H1 (cell line): ENCODE measurements at places on chromosomes 2 and 18. TPM values are rescaled to one million over a fixed set of nuclear protein-coding genes. Genes with fewer than 3 reads are reported as not detected.

- H3K4me3 ChIP-seq = no peak overlapping the region
- H3K4me1 ChIP-seq = no peaks in the 10 kb centered on the region
- H3K36me3 ChIP-seq = no peaks in the 10 kb centered on the region
- H3K27me3 ChIP-seq = no peaks in the 10 kb centered on the region
Measured at GRCh38 chr2:28134262-28134812, 243.8 kb downstream of the BABAM2 start.

GRCh38 chr2:219551441-219552381 lies 7.9 kb downstream of the TMEM198 start:
- H3K27me3 ChIP-seq = peaks cover 13% of the 10 kb centered on the region
- H3K27ac ChIP-seq = no peak overlapping the region; the same call in 1 of the 2 replicates
- peak overlapping the region; percentile 61 for H3K4me3 ChIP-seq
- H3K36me3 ChIP-seq = peaks cover 3% of the 10 kb centered on the region; the same call in 1 of the 2 replicates
- H3K4me1 ChIP-seq = peaks cover 11% of the 10 kb centered on the region
- DNase-seq = no peak

Gene IGFBP2
- total RNA-seq = 322 and 326 TPM in 2 replicates

GRCh38 chr2:75560768-75561565 lies at the start of gene EVA1A:
TSS of gene EVA1A (minus strand) at chr2:75560939. CDS start at chr2:75518140, 42,799 bp downstream.
- H3K36me3 ChIP-seq = no peaks in the 10 kb centered on the region
- no peaks in the 10 kb centered on the region for H3K27me3 ChIP-seq
- H3K4me1 ChIP-seq = peaks cover 5% of the 10 kb centered on the region; the same call in 1 of the 2 replicates
- no peak within 1 kb of the TSS for H3K27ac ChIP-seq
- peak within 1 kb of the TSS; percentile 66 for H3K4me3 ChIP-seq

Gene BCL11A
- 59.3 and 61.3 TPM in 2 replicates for total RNA-seq

GRCh38 chr18:21599585-21600525 lies 649 bp downstream of the ESCO1 start:
- H3K27ac ChIP-seq = peak overlapping the region; percentile 96
- peaks cover 4% of the 10 kb centered on the region for H3K4me1 ChIP-seq
- DNase-seq = peak; percentile 83
- H3K27me3 ChIP-seq = no peaks in the 10 kb centered on the region
- peak overlapping the region; percentile 99 for H3K4me3 ChIP-seq
- H3K36me3 ChIP-seq = peaks cover under 1% of the 10 kb centered on the region; the same call in 1 of the 2 replicates

GRCh38 chr2:66595556-66595955 lies 160.6 kb downstream of the MEIS1 start:
- H3K27me3 ChIP-seq = no peaks in the 10 kb centered on the region
- no peak for DNase-seq
- H3K4me3 ChIP-seq = no peak overlapping the region
- no peaks in the 10 kb centered on the region for H3K36me3 ChIP-seq

Gene GKN2
- not detected in 2 replicates for total RNA-seq

- no peak overlapping the region for H3K4me3 ChIP-seq
- no peak for DNase-seq
- H3K36me3 ChIP-seq = no peaks in the 10 kb centered on the region
- H3K27ac ChIP-seq = no peak overlapping the region
Measured at GRCh38 chr2:205903549-205904129, 182.3 kb downstream of the INO80D start.

- H3K27me3 ChIP-seq = no peaks in the 10 kb centered on the region
- no peak for DNase-seq
- no peak overlapping the region for H3K4me3 ChIP-seq
- H3K36me3 ChIP-seq = no peaks in the 10 kb centered on the region
Measured at GRCh38 chr2:69241664-69242514, 145.1 kb downstream of the GFPT1 start.

GRCh38 chr2:159855557-159856061 lies 57.6 kb upstream of the CD302 start:
- no peaks in the 10 kb centered on the region for H3K27me3 ChIP-seq
- no peak overlapping the region for H3K27ac ChIP-seq
- no peaks in the 10 kb centered on the region for H3K4me1 ChIP-seq

DNA sequence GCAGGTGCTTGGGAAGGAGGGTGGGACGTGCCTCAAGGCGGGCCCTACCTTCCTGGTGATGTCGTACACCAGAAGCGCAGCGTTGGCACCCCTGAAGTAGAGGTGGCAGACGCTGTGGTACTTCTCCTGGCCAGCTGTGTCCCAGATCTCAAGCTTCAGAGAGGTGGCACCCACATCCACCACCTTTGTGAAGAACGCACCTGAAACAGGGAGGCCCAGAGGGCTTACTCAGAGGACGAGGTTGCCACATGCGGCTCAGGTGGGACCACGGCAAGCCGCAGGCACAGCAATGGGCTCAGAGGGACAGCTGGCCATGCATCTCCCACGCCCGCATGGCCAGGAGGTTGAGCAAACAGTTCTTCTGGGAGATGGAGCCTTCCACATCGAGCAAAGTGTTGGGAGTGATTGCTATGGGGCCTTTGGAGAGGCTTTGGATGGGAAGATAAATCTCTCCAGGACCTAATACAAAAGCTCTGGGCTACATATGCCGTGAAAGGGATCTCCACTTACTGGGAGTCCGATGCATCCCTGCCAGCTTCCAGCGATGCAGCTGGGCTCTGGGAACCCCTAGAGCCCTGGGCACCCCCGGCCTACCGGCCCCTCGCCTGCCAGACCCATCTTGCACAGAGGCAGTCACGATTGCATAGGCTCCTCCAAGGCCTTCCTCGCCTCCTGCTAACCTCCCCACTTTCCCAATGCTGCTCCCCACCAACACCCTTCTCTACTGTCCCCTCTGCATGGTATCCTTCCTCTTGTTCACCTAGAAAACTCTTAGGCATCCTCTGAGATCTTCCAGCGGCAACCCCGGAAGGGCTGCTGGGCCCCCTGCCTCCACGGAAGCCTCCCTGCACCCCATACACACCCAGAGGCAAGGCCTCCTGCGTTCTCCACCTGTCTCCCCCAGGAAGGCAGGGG lies 11.8 kb downstream of the PRLH start:
- H3K4me3 ChIP-seq = no peak overlapping the region
- H3K27me3 ChIP-seq = no peaks in the 10 kb centered on the region
- peaks cover 7% of the 10 kb centered on the region for H3K4me1 ChIP-seq
- H3K36me3 ChIP-seq = peaks cover 5% of the 10 kb centered on the region; the same call in 1 of the 2 replicates

- no peak overlapping the region for H3K4me3 ChIP-seq
- no peak for DNase-seq
Measured at GRCh38 chr2:604854-605524, 72.2 kb downstream of the TMEM18 start.

- H3K27me3 ChIP-seq = no peaks in the 10 kb centered on the region
- no peak overlapping the region for H3K27ac ChIP-seq
- no peaks in the 10 kb centered on the region for H3K36me3 ChIP-seq
Measured at GRCh38 chr2:173193925-173194324, 118.3 kb downstream of the MAP3K20 start.

Gene SERPINB12
- total RNA-seq = not detected in 2 replicates

DNA sequence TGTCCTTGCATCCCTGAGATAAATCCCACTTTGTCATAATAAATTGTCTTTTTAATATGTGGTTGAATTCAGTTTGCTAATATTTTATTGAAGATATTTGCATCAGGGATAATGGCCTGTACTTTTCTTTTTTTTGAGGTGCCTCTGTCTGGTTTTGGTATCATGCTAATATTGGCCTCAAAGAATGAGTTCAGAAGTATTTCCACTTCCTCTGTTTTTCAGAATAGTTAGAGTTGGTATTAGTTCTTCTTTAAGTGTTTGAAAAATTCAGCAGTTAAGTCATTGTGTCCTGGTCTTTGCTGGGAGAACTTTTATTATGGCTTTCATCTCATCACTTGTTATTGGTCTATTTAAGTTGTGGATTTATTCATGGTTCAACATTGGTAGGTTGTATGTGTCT lies 464.1 kb upstream of the CRIM1 start:
- no peak overlapping the region for H3K27ac ChIP-seq
- no peaks in the 10 kb centered on the region for H3K36me3 ChIP-seq
- H3K27me3 ChIP-seq = no peaks in the 10 kb centered on the region

- H3K27ac ChIP-seq = no peak overlapping the region
- no peak overlapping the region for H3K4me3 ChIP-seq
- no peaks in the 10 kb centered on the region for H3K36me3 ChIP-seq
- H3K27me3 ChIP-seq = no peaks in the 10 kb centered on the region
- DNase-seq = no peak
- H3K4me1 ChIP-seq = peaks cover 16% of the 10 kb centered on the region
Measured at GRCh38 chr2:121688820-121689219, 39.6 kb upstream of the CLASP1 start.

GRCh38 chr2:73987109-73987947 lies 2.6 kb downstream of the TET3 start:
- no peak for DNase-seq
- no peak overlapping the region for H3K27ac ChIP-seq
- H3K27me3 ChIP-seq = peaks cover 6% of the 10 kb centered on the region

DNA sequence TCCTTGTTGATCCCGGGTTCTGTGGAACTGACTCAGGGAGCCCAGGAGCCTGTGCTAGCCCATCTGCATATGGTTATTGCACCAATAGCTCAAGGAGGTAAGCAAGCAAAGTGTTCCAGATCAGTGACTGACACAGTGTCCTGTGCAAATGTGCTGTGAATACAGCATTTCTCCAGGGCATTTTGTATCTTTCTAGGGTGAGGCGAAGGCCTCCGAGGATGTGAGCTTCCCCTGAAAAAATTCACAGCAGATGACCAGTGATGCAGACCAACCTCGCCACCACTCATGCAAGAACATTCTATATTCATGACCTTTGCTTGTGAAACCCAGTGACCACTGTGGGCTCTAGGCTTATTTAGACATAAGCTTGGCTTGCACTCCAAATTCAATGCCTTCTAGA lies 15.2 kb upstream of the NT5DC4 start:
- no peaks in the 10 kb centered on the region for H3K36me3 ChIP-seq
- no peaks in the 10 kb centered on the region for H3K4me1 ChIP-seq
- no peak overlapping the region for H3K4me3 ChIP-seq
- no peak for DNase-seq
- no peak overlapping the region for H3K27ac ChIP-seq

DNA sequence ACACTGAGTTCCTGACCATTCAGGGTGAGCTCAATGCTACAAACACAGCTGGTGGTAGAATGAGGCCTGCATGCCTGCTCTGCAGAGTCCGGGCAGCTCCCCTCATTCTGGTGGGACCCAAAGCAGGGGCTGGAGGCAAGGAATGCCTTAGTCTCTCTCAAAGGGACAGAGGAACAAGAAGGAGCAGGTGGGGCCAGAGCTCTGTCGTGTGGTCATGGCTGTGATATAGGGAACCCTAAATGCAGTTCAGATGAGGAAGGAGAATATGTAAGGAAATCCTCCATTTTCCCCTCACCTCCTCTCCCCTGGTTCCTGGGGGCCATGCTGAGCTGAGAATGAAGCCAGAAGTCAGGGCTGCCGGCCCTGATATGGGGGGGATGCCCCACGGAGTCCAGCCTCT lies 334.3 kb downstream of the CYP26B1 start:
- H3K27ac ChIP-seq = no peak overlapping the region
- no peaks in the 10 kb centered on the region for H3K4me1 ChIP-seq
- no peaks in the 10 kb centered on the region for H3K36me3 ChIP-seq
- DNase-seq = peak; percentile 4
- H3K4me3 ChIP-seq = no peak overlapping the region

Gene PREB
- 51.2 and 54.1 TPM in 2 replicates for total RNA-seq

- no peak for DNase-seq
- H3K27me3 ChIP-seq = no peaks in the 10 kb centered on the region
- no peak overlapping the region for H3K27ac ChIP-seq
- no peaks in the 10 kb centered on the region for H3K36me3 ChIP-seq
- H3K4me1 ChIP-seq = peaks cover 5% of the 10 kb centered on the region
- no peak overlapping the region for H3K4me3 ChIP-seq
Measured at GRCh38 chr18:23291456-23292205, 156.3 kb downstream of the CABLES1 start.

GRCh38 chr2:169107645-169108044 lies 38.3 kb downstream of the DHRS9 start:
- H3K4me3 ChIP-seq = no peak overlapping the region
- H3K27ac ChIP-seq = no peak overlapping the region
- DNase-seq = no peak
- H3K27me3 ChIP-seq = no peaks in the 10 kb centered on the region

Gene FKBP1B
- 47.6 and 50.8 TPM in 2 replicates for total RNA-seq

Gene PROKR1
- 3.9 and 4.0 TPM in 2 replicates for total RNA-seq

Gene TGFA
- 2.8 and 3.7 TPM in 2 replicates for total RNA-seq
